ENCODE measurements at places on chromosomes 2 and 18. TPM values are rescaled to one million over a fixed set of nuclear protein-coding genes. Genes with fewer than 3 reads are reported as not detected.

Gene OSR1
- total RNA-seq, result 8.9 TPM

Gene ADRA2B
- 1.9 TPM for total RNA-seq

GRCh38 chr2:72154386-72154975, 6.8 kb upstream of the CYP26B1 start:
- no peak for DNase-seq

DNA sequence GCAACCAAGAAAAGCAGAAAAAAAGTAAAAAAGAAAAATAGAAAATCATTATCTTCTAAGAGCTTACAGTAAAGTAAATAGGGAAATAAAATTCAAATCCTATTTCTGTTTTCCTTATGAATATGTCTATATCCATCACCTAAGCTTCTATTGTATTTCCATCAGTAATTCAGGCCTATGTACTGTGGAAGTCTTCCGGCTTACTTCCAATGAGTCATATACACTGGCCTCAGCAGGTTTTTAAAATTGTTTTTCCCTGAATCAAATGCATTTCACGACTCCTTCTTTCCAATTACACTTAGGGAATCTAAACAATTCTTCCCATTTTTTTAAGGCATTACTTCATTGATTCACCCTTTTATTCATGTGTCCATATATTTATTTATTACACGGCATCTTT, 164.7 kb downstream of the CCDC102B start:
- no peak for DNase-seq
